ENCODE measurements at places on chromosomes 1 and 21.

DNA sequence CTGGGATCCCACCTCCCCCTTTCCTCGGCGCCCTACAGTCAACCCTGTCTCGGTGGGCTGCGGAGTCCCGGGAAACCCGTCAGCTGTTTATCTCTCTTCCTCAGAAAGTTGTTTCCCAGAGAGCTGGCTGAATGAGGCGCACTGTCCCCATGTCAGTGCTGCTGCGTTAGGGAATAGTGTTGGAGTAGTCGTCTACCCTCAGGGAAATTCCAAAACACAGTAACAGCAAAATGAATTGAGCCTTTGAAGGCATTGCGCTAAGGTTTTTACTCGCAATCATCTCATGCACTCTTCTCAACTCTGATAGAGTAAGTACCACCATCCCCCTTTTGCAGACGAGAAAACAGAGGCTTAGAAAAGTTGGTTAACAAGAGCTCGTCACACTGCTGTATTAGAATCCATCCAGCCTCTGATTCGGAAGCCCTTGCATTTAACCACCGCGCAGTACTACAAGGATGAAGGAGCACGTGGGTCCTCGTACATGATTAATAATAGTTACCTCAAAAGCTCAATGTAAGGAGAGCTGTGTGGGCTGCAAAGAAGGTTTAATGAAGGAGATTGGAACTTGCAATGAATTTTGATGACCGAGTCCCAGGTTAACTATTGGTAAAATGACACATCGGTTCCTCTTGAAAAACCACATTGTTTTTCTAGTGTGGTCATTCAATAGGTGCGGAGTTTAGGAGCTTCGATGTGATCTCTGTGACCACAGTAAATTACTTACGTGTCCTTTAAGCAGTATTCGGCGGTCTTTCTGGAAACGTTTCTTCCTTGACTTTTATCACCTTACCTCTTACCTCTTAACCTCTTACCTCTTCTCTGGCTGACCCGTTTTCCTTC lies 788 bp upstream of the EDEM3 start:
- peak; percentile 19 for DNase-seq

DNA sequence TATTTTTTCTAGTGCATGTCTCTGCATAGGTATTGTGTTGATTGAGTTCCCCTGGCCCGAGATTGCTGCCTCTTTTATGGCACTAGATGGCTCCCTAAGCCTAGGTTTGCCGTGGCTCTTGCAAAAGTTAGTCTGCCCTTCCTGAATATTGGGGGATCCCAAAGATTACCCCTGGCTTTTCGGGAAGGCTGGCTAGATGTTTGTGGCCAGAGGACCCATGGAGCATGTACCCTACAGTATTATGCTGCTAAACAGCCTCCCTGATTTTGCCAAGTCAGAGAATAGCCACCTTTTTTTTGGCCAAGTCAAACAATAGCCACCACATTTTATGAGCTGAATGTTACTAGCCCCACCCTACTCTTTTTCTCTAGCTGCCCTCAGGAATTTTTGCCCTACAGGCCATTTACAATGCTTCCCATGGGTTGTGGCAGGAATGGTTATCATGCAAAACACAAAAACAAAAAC lies 343.2 kb downstream of the OLFM3 start:
- DNase-seq: no peak

DNA sequence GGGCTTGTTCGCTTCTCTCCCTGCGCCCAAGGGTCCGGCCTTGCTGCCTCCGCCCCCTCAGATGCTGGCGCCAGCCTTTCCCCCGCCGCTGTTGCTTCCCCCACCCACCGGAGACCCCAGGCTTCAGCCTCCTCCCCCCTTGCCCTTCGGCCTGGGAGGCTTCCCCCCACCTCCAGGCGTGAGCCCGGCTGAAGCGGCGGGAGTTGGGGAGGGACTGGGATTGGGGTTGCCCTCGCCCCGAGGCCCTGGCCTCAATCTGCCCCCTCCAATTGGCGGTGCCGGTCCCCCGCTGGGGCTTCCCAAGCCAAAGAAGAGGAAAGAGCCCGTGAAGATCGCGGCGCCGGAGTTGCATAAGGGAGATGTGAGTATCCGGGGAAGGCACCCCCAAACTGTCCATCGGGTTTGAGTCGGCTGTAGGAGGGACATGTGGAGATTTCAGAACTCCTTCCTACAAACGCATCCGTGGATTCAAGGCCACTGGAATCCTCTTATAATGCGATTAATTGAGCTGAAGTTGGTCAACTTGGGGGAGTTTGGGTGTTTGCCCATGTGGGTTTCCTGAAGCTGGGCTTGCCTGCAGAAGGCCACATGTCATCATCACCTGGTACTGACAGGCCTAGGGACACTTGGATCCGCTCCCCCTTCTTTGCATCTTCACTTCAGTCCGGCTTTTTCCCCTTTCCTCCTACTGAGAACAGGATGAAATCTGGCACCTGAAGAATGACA lies 707 bp downstream of the PRCC start:
- no peak for DNase-seq

DNA sequence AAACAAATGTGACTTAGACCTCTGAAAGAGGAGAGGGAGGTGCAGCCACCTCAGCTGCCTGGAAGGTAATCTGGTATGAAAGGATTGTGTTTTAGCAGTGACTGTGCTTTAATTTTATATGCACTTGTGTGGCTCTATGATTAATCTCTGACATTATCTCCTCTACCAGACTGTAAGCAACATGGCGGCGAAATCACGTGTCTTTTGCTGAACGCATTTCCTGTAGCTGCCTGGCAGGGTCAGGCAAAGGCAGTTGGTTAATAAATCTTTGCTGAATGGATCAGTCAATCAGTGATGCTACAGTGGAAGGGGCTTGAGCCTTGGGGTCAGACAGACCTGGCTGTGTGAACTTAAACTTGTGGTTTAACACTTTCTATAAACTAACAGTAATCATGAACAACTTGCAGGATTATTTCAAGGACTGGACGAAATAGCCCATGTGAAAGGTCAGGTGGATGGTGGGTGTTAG lies 96.9 kb downstream of the ADSS2 start:
- DNase-seq: no peak

GRCh38 chr1:241942738-241943137 lies 14.8 kb upstream of the BECN2 start:
- DNase-seq: no peak

- no peak for DNase-seq
These were observed 3.1 kb upstream of the MXRA8 start for GRCh38 chr1:1361233-1361981.

- DNase-seq: no peak
These were observed 414 bp downstream of the GPR153 start for GRCh38 chr1:6260433-6260934.

DNA sequence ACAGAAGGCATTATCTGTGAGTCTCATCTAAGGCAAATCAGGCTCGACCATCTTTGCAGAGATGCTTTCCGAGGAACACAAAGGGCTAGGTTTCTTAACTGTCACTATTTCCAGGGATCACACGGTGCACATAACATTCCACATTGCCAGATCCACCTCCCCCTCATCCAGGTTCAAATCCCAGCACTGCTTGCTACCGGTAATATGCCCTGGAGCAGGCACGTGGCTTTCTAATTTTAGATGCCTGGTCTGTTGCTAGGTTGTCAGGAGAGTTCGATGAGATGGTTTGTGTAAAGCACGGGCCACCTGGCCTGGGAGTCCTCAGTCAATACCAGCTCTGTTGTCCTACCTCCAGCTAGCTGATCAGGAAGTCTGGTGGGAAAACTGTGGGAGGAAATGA lies 598.6 kb downstream of the NPHP4 start:
- DNase-seq: no peak

GRCh38 chr1:94734963-94735901 lies 84.9 kb upstream of the SLC44A3 start:
- DNase-seq: no peak

GRCh38 chr1:8171751-8172464 lies 145.8 kb upstream of the ERRFI1 start:
- no peak for DNase-seq

DNA sequence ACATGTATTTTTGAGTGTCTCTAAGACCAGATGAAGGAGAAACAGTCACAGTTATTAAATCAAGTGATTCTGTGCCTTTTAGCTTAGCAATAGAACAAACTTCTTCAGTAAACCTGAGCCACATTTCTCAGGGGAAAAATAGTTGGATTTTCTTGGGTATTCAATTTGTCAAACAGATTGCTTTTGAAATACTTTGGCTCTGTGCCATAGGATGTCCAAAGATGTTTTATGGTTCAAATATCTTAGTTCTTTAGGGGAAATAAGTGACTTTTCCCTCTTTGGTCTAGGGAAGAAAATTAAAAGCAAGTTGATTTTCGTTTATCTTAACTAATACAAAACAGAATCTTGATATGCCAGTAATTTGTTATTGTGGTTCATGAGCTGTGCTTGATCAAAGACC lies 125.9 kb downstream of the ATP5PO start:
- no peak for DNase-seq

DNA sequence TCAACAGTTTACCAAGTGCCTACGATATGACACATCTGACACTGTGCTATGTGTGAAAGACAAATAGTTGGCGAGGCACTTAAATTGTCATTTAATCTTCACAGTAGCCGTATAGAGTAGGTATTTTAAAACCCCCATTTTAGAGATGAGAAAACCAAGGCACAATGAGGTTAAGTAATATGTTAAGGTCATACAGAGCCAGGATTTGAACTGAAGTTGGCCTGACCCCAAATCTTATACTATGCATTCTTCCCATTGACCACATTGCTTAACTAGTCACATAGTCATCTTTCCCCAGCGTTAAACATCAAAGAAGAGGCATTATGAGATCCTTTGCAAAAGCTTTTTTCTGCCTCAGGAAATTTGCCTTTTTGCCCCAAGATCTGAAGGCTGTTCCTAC lies 3.9 kb downstream of the INKA2 start:
- DNase-seq: no peak

GRCh38 chr1:35191429-35192055 lies 1.4 kb downstream of the SFPQ start:
- DNase-seq: no peak

DNA sequence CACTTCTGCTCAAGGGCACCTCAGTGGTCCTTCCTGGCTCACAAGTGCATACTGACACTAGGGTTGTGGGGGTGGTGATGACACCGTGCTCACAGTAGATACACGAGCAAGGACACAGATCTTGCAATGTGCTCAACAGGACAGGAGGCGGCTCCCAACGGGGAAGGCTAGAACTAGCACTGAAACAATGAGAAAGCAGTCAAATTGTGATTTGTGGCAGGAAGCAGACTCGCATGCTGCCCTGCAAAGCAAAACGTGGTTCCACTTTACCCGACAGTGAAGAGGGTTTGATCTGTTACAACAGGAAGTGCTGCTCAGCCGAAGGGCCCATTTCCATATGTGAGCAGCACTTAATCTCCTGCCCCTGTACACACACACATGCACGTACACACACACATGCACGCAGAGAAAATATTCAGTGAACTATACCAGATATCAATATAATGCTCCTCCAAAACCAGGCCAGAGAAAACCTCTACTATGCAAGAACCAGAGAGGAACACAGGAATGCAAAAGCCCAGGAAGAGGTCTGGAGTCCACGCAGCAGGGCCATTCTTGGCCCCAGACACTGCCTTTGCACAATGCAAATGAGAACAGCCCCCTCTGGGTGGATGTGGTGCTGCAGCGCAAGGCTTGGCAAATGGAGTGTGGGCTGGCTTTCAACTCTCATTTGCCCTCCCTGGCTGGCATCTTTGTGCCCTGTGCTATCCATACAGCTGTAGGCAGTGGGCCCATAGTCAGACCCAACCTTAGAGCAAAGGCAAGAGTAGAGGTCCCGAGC lies 47.1 kb downstream of the KANK4 start:
- peak; percentile 69 for DNase-seq

GRCh38 chr1:212915245-212916091 lies 34.9 kb upstream of the VASH2 start:
- no peak for DNase-seq

- no peak for DNase-seq
These were observed 19.7 kb upstream of the GALNT2 start for GRCh38 chr1:230047114-230047865.

GRCh38 chr21:35343046-35343819 lies 294.1 kb upstream of the RUNX1 start:
- DNase-seq: no peak

- DNase-seq: no peak
These were observed 45.9 kb upstream of the KIF26B start for GRCh38 chr1:245108909-245109308.

DNA sequence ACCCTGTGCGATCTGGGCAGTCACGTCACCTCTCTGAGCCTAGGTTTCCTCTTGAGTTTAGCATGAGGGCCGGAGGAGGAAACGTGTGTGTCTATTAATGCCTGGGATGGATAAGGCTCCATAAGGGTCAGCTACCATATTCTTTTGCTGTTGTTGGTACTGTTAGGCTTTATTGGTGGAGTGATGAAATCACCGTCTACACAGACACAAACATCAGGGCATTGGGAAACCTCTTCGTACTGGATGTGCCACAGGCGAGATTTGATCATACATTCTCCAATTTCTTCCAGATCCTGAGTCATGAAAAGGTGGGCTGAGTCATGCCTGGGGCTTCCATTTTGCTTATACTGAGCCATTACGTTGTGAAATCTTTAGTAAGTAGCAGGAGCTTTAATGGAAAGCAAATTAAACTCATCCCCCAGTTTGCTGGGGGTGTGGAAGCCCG lies 24.9 kb upstream of the GRHL3 start:
- no peak for DNase-seq

GRCh38 chr1:239739375-239739774 lies 352.3 kb upstream of the FMN2 start:
- DNase-seq: no peak

DNA sequence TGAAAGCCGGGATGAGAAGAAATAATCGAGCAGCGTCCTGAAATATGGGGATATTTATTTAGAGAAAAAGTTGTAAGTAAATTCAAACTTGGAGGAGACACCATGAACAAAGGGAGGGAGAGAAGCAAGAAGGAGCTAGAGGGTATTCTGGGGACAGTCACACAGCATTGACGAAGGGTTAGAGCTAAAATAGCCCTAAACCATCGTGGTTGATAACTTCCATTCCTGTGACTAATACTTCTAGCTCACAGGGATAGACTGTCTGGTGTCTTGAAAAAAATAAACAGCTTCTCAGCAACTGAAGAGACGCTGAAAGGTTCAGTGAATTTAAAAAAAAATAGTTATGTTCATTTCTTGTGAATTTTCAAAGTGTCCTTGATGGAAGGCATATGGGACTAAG lies 86.7 kb downstream of the LRRC53 start:
- no peak for DNase-seq

- DNase-seq: no peak
These were observed 14.3 kb downstream of the EDEM3 start for GRCh38 chr1:184740344-184740743.

- DNase-seq: no peak
These were observed 5.9 kb upstream of the KIF17 start for GRCh38 chr1:20723537-20724363.

DNA sequence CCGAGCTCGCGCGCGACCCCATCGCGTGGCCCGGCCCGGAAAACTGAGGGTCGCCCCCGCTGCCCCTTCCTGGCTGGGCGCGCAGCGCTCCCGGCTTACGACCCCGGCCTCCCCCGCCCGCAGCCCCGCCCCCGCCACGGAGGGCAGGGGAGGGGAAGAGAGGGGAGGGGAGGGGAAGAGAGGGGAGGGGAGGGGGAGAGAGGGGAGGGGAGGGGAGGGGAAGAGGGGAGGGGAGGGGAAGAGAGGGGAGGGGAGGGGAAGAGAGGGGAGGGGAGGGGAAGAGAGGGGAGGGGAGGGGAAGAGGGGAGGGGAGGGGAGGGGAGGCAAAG lies 6.7 kb upstream of the ANKRD65 start:
- DNase-seq: no peak

All from CD4-positive, alpha-beta T cell treated with Interleukin-6 at 100 ng/mL for 8 hours (primary cell).